ENCODE measurements at places on chromosomes 12 and 14.

DNA sequence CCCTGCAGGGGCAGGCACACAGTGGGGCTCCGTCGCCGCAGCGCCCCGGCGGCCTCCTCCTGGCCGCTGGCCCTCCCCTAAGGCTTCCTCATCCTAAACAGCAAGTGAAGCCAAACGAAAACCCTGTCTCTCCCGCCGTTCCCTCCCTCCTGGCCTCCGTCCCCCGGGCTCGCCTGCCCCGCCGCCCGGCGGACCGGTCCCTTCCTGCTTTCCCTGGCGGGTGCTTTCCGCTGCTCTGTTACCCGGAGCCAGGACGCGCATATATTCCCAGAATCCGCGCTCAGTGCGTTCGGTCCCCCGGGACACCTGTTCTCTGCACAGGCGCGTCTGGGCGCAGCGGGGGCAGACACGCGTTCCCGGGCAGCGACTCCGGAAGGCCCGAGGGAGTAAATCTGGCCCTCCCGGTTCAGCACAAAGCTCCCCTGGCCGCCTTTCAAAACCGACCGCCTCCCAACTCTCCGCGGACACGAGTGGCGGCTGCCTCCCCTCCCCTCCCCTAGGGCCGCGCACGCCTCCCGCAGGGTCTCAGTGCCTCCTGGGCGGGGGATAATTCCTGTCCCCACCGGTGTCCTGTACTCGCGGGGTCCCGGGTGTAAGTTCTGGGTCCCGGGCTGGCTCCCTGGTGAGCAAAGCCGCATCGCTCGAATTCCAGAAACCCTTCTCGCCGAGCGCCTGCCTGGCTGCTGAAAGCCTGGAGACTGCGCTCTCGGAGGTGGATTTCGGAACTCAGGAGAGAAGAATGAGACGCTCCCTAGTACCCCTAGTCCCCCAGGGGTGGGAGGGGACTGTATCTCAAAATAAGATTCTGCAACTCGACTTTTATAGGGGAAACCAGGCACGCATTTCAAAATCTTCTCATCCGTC is 21.4 kb upstream of the CEP170B start:
- no peak for DNase-seq

GRCh38 chr14:50734950-50735695 is 67.0 kb upstream of the SAV1 start:
- DNase-seq: no peak

DNA sequence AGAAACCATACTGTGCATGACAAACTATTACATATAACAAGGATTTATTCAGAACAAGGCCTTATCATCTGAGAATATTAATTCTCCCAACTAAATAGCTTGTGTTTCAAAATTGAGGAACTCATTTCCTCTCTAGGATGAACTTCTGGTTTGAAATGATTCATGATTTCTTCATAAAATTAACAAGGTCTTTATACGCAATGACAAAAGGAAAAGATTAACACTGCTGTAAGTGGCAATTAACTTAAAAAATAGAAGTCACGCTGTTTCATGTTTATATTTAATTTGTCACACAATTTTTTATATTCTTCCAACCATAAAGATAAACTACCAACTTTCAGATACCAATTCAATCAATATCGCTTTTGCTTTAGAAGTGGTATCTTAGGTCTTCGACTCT is 80.8 kb downstream of the GRIP1 start:
- no peak for DNase-seq

DNA sequence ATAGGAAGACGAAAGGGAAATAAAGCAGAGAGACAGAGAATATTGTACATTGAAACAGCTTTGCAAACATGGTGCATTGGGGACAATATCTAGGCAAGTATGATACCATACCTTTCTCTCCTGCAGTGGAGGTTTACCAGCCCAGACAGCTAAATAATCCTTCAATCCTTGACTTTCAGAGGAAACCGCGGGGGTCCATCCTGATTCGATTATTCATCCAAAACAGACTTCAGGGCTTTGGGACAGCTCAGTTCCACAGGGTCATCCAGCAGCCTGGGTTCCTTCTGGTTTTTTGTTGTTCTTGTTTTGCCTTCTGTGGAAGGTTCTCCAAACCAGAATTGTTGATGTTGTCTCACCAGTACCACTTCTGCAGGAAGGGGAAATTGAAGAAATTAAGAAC is 81.5 kb downstream of the LGR5 start:
- DNase-seq: no peak

- DNase-seq: no peak
Observed at GRCh38 chr14:78927261-78927660, 757.1 kb downstream of the NRXN3 start.
